Right kidney (tissue), 9 donors: ENCODE measurements at places on chromosomes 6 and 20.

DNA sequence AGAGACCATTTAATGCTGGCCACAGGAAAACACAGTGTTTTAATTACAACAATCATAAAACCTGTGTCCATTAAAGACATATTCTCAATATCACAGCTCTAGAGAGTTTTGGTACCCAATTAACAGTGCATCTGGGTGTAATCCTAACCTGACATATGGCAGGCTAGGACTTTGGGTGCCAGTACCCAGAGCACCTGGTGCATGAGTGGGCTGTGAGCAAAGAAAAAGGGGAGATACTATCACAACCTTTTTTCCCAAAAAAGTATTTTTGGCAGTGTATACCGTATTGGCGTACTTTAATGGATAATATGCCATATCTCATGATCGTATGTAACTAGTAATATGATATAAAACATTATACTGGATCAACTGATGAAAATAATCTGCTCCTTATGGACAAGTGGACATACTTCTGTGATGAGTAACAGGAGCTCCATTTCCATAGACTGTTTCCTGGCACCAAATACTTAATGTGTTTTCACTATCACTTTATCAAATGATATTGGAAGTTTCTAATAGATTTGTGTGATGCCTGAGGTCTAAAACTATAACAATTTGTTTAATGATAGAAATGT lies 91.7 kb downstream of the COL19A1 start:
- DNase-seq = no peak

DNA sequence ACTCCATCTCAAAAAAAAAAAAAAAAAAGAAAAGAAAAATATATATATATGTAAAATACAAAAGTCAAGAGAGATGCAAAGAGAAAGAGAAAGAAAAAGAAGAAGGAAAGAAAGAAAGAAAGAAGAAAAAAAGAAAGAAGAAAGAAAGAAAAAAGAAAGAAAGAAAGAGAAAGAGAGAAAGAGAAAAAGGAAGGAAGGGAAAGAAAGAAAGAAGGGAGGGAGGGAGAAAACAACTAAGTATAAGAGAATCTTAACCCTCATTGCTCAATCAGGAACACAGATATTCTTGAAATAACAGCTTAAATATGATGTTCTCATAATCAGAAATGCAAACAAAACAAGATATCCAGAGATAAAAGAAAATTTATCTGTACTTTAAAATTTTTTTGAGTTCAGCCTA lies 54.4 kb upstream of the MARCKS start:
- DNase-seq = no peak

GRCh38 chr6:138455746-138456400 lies 43.4 kb downstream of the NHSL1 start:
- DNase-seq = no peak

DNA sequence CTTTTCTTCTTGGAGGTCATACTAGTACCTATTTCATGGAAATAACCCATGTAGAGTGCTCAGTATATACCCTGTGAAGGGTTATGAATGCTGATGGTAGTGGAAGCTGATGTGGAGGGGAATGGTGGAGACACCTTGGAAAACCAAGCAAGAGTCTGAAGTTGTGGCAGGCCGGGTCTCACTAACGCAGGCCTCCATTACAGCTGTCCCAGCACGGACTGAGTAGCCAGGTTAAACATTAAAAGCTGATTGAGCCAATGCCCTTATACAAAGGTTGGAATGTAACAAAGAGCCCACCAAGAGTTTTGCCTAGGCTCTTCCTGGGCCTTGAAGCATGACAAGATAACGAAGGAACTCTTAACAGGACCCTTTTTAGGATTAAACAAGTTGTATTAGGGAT lies 2.1 kb upstream of the PCMTD2 start:
- DNase-seq = no peak

DNA sequence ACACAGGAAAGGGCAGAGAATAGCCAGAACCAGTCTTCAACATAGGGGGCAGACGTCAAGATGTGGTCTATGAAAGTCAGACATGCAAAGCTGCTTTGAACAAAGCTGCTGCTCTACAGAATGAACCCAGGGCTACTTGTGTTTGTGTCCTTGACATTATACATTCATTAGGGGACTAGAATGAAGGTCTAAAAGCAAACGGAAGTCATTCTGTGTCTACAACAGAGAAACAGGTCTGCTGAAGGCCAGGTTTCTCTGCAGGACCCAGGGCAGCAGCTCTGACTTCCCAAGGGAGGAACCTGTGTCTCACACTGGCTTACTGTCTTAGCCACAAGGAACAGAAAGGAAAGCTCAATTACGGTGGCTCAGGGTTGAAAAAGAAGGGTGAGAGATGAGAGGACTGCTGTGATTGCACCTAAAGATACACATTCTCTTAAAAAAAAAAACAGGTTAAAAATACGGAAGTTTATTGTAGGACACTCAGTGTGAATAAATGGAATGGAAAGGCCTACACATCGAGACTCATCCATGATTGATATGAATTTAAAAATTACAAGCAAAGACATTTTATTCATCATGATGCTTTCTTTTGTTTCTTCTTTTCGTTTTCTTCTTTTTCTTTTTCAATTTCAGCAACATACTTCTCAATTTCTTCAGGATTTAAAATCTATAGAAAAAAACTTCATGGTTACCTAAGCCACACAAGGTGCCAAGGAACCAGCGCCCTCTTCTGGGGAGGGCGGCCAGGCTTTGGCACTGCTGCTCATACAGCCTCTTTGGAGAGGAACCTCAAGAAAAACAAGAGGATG lies 6.7 kb downstream of the PSMA7 start:
- DNase-seq = no peak

DNA sequence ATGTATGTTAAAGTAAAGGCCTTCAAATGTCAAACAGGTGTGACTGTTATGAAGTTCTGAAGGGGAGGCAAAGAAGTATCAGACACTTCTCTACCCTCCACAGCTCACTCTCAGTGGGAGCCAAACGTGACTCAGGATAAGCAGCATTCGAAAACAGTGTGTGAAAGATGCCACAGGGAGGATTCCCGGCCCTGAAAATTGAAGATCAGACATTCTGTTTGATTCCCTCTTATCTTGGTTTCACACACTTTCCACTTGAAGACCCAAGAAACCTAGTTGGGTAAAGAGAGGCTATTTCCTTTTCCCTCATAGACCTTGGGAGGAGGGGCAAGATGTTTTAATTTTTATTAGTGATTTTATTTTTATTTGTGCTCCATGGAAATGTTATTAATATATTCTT lies 164.2 kb upstream of the SUPT3H start:
- no peak for DNase-seq

GRCh38 chr6:290111-290922 lies 2.0 kb upstream of the DUSP22 start:
- no peak for DNase-seq
